RWPE2 (cell line): ENCODE measurements at places on chromosomes 7 and 10.
A peak's percentile ranks its signal among the peaks of the same experiment; 100 is the strongest.

DNA sequence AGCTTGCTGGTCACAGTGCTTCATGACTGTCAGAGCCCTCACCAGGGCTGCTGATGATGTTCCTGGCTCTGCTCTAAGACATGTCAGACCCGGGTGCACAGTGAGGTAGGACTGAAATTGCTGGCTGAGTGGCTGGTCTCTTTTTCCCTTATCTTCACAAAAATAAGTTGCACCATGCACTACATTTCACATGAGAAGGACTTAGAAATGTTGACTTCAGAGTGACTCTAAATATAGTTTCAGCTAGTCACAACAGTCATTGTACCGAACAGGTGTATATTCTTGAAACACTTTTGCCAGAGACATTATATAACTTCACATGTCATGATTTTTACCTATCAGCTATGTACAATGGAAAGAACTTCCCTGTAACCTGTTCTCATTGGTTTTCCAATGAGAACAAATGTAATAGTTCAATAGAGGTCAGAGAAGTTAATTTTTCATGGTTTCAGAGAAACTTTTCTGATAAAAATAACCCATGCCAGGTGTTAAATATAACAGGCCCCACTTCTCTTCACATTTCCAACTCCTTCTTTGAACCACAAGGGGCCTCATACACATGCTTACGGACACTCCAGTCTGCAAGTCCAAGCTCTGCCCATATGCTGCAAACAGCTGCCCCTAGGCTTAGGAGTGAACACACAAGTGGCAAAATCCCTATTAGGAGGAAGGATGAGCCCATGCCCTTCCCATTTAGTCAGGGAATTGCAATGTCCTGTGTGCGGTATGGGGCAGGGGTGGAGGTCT, 115.6 kb downstream of the CDK6 start:
- no peak for DNase-seq

GRCh38 chr10:115982076-115982475, 290.9 kb downstream of the GFRA1 start:
- DNase-seq, result no peak

DNA sequence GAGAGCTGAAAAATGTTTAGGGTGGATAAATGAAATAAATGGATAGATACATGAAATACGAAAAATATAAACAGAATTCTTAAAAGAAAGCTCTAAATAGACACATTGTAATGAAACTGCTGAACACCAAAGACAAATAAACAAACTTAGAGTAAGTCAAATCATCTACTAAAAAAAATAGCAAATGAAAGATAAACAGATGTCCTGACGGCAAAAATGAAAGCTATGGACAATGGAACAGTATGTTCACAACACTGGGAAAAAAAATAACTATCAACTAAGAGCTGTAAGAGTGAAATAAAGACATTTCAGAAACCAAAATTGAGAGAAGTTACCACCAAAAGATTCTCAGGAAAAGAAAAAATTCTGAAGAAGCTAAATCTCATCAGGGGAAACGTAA, 106.1 kb downstream of the SGMS1 start:
- DNase-seq, result no peak

DNA sequence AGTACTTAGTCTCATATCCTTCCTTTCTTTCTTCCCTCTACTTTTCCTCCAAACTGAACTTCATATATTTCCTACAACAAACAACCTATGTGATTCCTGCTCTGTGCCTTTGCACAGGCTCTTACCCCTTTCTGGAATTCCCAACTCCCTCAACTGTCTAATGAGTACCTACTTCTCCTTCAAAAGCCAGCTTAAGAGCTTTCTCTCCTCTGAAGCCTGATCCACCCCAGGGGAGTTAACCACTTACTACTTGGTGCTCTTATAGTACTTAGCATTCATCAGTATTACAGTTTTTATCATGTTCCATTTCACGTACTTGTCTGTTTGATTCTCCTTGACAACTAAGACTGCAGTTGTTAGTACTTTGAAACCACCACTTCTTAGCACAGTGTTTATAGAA, 246.1 kb downstream of the LRRTM3 start:
- no peak for DNase-seq

DNA sequence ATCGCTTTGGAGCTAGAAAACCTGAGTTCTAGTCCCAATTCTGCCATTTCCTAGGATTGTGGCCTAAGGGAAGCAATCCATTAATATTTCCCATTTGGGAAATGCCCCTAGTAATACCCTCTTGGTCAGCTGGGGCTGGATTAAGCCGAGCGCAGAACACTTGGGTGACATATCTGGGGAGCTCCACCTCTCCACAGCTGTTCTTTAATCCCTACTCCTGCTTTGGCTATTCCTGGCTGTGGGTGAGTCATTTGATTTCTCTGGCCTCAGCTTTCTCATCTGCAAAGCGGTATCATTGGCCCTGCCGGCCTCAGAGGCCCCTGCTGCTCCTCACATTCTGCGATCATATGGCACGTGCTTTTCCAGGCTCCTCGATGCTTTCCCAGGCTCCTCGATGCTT, 108.3 kb downstream of the BUB3 start:
- DNase-seq, result no peak

- DNase-seq, result no peak
Observed at GRCh38 chr10:12337453-12338372, 11.6 kb upstream of the CAMK1D start.

GRCh38 chr10:1130995-1131790, 75.0 kb downstream of the WDR37 start:
- DNase-seq, result no peak

DNA sequence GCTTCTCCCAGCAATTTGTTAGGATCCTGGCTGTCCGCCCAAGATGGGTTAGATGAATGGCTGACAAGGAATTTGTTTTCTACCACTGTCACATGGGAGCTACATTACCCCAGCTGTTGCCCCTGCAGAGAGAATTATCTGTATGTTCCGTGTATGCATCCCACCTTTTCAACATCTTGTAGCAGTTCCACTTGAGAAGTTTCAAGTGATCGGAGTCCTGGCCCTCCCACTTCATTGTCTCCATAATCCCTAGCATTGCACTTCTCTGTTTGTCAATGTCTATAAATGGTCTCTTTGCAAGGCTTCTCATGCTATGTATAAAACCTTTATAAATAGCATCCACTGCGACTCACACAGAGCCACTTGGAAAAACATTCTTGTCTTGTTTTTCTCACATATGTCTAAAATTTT, 972.5 kb downstream of the CNTNAP2 start:
- DNase-seq, result no peak

DNA sequence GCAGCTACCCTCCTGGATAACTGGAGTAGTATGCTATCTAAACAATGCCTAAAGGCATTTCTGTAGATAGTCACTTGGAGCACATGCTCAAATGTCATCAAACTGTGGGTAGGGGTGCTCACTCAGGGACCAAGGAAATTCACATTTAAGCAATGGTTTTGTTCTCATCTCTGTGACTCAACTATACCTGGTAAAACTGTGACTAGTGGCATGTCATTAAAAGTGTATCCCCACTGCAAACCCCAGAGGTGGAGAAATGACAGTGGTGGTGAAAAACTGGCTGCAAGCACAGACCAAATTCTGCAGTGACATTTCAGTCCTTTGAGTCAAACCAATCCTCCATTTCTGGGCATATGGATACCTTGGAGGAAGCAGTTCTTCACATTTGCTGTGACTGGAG, 134.2 kb upstream of the EFCAB10 start:
- no peak for DNase-seq

GRCh38 chr10:93757801-93758507, at the start of gene LGI1:
Gene LGI1, plus strand, starts transcription at chr10:93757936. Its CDS starts 209 bp downstream, at chr10:93758145.
- DNase-seq, result no peak

DNA sequence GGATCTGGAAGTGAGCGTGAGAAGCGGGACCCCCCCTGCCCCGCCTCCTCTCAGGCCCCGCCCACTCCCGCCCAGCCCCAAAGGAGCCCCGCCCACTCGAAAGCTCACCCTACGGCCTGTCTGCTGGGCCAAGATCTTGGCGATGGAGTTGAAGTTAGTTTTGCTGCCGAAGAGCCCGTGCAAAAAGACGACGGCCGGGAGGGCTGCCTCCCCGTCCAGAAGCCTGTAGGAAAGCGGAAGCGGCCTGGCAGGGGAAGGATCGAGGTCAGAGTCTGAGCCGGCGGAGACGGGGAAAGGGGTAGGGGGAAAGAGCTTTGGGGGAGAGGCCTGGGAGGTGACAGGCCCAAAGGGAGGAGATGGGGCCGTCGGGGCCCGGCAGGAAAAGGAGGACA, 386 bp downstream of the ABHD11 start:
- DNase-seq, result no peak

DNA sequence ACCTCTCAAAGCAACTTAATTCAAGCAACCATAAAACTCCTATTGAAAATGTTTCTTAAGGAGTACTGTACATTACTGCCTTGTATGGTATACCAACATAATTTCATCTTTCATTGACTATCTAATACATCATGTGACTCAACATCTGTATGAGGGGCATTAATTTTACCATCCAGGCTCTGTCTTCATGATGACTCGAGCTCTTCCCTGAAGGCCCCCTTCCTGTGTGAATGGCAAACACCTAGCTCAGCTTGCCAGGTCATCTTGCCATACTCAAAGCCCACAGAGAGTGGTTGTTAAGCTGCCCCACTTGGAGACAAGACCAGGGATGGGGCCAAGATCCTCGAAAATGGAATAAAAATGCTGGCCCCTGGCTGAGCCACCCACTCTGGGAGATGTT, 82.4 kb downstream of the SGMS1 start:
- DNase-seq, result no peak

- peak; percentile 87 for DNase-seq
Observed at GRCh38 chr7:7100432-7100849, 81.9 kb upstream of the C1GALT1 start.

- DNase-seq, result no peak
Observed at GRCh38 chr7:76515999-76516443, 5.7 kb downstream of the UPK3B start.

- DNase-seq, result no peak
Observed at GRCh38 chr7:82312646-82313045, 130.9 kb downstream of the CACNA2D1 start.

DNA sequence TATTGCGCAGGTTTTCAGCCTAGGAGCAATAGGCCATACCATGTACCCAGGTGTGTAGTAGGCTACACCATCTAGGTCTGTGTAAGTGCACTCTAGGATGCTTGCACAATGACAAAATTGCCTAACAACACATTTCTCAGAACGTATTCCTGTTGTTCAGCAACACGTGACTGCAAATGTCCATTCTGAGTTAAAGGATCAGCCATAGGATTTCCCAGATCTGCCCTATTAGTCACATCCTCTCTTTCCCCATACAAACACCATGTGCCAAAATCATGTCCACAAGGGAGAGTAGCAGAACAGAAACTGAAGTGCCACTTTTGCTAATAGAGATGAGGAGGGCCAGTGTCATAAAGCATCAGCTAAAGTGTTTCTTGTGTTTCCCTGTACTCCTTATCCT, 42.6 kb upstream of the AMPH start:
- no peak for DNase-seq

- no peak for DNase-seq
Observed at GRCh38 chr7:44845451-44845850, 2.4 kb downstream of the H2AZ2 start.

DNA sequence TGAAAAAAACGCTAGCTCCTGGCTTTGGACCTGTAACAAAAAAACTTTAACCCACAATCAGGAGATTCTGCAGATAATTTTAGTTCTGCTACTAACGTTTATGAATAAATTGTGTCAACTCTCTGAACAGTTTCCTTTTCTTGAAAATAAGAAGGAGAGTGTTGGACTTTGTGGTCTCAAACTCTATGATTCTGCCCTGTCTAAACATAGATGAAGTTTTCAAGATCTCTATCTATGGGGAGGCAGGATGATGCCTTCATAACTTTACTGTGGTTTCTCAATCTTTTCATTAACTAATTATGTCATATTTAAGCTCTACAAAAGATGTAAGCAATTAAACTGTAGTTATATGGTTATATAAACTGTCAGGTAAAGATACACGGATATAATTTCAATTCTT, 162.0 kb downstream of the REEP3 start:
- DNase-seq, result no peak

GRCh38 chr10:132163278-132163765, 23.4 kb upstream of the DPYSL4 start:
- DNase-seq, result no peak

DNA sequence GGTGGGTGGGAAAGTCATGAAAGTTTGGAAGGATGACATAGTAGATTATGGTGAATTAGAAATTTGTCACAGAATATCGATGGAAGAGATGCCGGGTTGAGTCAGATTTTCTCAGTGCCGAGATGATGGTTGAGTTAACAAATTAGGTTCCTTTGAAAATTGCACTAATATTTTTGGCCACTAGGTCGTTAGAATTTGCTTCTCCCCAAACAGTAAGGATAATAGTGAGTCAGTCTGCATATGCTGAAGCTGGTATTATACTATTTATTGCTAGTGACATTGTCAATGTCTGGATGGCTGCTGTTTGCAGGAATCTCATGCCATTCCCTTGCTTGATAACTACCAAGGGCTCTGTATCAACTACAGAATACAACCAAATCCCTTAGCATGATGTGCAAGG, 37.7 kb upstream of the MINDY3 start:
- DNase-seq, result no peak

DNA sequence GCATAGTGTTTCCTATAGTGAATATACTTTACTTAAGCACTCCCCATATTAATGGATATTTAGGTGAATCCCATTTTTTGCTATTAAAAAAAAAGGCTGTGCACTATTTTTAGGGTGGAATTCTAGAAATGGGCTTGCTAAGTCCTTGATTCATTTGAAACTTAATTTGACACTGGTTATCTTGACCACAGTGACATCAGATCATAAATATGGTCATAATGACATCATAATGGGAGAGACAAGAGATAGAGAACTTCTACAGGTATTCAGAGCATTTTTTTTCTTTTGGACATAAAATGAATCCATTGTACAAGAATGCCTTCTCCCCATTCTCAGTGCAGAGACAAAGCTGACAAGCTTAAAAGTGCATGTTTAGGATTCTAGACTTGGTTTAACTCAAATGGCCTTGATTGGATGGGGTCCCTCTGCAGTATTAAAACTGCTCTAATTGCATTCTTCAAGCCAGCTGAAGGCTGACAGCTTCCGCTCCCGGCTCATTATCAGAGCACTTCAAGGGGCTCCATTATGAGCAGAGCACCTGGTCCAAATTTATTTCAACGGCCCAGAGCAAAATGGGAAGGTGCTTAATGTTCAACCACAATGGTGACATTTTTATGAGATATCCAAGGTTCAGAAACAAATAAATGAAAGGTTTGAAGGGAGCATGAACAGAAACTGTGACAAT, 104.8 kb downstream of the JAZF1 start:
- DNase-seq, result no peak
